ENCODE measurements at places on chromosomes 11 and 22.

DNA sequence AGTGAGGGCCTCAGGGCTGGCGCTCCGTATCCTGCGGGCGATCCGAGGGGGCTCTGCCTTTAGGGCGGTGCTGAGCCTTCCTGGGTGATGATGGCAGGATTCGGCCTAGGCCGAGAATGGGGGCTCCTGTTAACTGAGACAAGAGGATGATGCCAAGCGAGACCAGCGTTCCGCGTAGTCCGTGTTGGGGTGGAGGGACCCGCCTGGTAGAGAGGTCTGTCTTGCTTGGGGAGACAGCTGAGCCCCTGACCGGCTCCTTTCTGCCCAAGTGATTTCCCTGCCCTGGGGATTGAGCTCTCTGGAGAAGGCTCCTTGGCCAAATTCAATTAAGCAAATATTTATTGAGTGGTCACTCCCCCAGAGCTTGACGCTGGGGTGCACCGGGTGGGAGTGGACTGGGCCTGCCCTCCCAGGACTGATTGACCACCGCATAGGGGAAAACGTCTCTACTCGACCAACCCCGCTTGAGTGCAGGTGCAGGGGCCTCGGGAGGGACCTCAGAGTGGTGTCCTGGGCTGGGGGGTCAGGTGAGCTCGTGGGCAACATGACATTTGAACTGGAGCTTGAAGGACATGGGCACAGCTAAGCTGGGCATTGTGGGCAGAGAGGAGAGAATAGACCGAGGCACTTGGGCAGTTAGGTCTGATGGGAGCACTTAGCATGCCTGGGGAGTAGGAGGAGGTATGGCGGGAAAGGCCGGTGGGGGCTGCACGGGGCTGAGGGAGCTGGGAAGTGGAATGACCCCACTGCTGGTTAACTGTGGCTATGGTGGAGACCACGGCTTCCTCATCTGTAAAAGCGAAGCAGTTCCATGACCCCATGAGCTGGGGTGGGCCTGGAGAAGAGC lies 1.1 kb downstream of the GNAZ start:
- DNase-seq: no peak

DNA sequence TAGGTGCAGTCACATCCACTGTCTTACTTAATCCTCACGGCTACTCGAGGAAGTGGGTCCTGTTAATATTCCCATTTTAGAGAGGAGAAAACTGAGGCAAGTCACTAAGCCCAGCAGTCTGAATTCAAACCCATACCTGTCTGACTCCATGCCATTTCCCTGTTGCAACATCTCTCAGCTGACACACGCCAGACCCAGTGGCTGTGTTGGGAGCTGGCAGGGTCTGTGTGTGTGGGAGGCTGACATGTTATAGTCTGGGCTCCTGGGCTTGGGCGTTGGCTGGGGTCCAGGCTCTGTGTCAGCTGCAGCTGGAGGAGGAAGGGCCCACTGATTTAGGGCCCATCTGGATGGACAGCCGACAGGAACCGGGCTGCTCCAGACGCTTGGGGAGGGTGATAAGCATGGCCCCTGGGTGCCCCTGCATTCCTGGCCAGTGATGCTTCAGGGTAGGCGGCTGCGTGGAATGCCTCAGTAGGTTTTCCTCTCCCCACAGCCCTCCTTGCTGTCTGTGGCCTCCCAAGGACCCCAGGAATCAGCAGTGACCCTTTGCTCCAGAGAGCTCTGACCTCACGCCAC lies 562.5 kb downstream of the MN1 start:
- peak; percentile 61 for DNase-seq

GRCh38 chr11:115660030-115660805 lies 156.0 kb upstream of the CADM1 start:
- no peak for DNase-seq

GRCh38 chr11:65151331-65151899 lies 17.1 kb upstream of the SYVN1 start:
- DNase-seq: no peak

GRCh38 chr11:64364435-64364834 lies 5.5 kb downstream of the RPS6KA4 start:
- no peak for DNase-seq

- DNase-seq: no peak
Measured at GRCh38 chr22:32810555-32811133, 9.1 kb downstream of the TIMP3 start.

- DNase-seq: no peak
Measured at GRCh38 chr11:88104408-88104807, 70.8 kb downstream of the RAB38 start.

GRCh38 chr11:68598816-68599653 lies 85.3 kb upstream of the GAL start:
- no peak for DNase-seq

GRCh38 chr22:36409911-36410756 lies 22.4 kb upstream of the MYH9 start:
- peak; percentile 96 for DNase-seq

All from right renal pelvis (tissue), 4 donors.